Fibroblast of skin of scalp (primary cell): ENCODE measurements at places on chromosomes 13 and 19.

DNA sequence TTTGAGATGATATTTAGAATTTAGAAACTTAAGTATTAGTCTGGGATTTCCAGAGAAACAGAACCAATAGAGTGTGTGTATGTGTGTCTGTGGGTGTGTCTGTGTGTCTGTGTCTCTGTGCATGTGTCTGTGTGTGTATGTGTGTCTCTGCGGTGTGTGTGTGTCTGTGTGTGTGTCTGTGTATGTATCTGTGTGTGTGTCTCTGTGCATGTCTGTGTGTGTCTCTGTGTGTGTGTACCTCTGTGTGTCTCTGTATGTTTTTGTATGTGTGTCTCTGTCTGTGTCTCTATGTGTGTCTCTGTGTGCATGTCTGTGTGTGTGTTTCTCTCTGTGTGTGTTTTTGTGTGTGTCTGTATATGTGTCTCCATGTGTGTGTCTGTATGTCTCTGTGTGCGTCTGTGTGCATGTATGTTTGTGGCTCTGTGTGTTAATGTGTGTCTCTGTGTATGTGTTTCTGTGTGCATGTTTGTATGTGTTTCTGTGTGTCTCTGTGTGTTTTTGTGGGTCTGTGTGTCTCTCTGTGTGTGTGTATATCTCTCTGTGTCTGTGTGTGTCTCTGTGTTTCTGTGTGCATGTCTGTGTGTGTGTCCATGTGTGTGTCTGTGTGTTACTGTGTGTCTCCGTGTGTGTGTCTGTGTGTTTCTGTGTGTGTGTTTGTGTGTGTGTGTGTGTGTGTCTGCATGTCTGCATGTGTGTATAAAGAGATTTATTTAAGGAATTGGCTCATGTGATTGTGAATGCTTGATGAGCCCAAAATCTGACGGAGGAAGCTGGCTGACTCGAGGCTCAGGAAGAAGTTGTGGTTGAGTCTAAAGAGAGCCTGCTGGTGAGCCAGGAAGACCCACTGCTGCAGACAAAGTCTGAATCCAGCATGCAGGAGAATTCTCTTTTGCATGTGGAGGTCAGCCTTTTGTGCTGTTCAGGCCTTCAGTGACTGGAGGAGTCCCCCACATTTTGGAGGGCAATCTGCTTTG, 22.2 kb downstream of the GPR42 start:
- no peak for DNase-seq

GRCh38 chr13:80881942-80882445, 541.1 kb upstream of the SPRY2 start:
- no peak for DNase-seq

- no peak for DNase-seq
Observed at GRCh38 chr13:25864116-25864515, 187.7 kb downstream of the SHISA2 start.

- DNase-seq, result no peak
Observed at GRCh38 chr13:80989241-80989640, 648.3 kb upstream of the SPRY2 start.

GRCh38 chr19:49155005-49155819, at the start of gene HRC:
Gene HRC, minus strand, starts transcription at chr19:49155396. Its CDS starts 159 bp downstream, at chr19:49155237.
- no peak for DNase-seq

GRCh38 chr13:74710006-74710405, 575.8 kb upstream of the KLF12 start:
- DNase-seq, result peak; percentile 13

- DNase-seq, result peak; percentile 92
Observed at GRCh38 chr13:50589651-50590054, 253.8 kb downstream of the DLEU7 start.

DNA sequence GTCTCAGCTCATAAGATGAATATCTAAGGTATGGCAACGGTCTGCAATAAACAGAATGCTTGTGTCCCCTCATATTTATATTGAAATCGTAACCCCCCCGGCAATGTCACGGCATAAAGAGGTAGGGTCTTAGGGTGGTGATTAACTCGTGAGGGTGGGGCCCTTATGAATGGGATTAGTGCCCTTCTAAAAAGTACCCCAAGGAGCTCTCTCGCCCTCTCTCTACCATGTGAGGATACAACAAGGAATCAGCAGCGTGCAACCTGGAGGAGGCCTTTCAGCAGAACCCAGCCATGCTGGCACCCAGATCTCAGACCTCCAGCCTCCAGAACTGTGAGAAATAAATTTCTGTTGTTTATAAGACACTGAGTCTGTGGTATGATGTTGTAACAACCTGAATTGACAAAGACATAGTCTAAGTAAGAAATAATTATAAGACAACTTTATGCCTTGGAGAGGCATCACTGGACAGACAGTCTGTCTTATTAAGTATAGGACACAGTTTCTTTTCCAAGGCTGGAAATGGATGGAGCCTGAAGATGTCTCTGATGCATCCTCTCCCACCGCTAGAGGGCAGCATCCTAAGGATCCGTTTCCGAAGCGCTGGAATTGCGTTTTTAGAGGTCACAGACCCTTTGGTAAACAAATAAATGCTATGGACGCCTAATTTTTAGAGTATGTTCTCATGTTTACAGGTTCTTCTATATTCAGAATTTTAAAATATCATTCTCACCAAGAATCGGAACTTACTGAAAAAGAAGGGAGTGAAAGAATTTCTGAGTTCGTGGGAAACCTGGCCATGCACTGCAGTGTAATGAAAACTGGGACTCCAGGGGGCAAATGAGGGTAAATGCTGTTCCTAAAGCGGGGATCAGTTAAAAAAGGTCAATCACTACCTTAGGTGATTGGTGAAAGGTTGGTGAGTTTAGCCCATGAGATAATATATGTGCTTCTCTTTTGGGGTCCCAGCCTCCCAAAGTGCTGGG, 13.3 kb upstream of the LEUTX start:
- DNase-seq, result peak; percentile 47

DNA sequence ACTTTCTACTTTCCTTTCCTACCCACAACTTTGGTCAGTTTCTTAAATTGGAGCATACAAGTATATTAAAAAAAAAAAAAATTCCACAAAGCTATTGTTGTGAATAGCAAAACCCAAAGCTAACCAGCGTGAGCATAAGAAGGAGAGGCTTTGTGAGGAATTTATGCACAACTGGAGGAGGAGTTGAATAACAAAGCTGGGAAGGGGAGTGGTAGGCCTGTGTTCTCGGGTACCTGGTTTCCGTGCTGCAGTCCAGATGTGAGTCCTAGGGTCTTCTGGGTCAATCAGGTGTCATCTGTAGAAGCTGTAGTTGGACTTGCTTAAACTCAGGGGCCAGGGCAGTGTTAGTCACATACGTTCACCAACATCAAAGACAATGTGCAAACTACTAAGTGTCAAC, 422.5 kb upstream of the SGCG start:
- no peak for DNase-seq

DNA sequence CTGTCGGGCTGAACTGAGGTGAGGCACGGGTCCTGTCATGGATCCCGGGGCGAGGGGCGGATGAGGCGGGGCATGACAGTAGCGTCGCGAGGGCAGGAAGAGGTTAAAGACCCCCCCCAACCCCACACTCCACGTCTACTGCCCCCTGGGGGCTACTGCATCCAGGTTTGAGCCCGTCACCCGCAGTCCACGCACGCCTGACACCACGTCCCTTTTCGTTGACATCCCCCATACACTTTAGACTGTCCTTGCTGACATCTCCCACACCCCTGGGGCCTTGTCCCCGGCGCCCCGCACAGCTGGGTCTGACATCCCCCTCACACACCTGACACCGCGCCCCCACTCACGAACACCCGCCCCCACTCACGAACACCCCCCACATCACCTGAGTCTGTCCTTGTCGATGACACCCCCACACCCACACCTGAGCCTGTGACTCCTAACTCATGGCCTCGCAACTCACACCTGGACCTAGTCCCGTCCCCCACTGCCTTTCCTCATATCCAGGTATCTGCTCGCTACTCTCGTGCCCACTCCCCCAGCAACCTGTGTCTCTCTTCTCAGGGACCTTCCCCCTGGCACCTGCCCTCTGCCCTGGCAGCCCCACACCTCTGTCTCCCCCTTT, 416 bp downstream of the SLC25A42 start:
- DNase-seq, result no peak

DNA sequence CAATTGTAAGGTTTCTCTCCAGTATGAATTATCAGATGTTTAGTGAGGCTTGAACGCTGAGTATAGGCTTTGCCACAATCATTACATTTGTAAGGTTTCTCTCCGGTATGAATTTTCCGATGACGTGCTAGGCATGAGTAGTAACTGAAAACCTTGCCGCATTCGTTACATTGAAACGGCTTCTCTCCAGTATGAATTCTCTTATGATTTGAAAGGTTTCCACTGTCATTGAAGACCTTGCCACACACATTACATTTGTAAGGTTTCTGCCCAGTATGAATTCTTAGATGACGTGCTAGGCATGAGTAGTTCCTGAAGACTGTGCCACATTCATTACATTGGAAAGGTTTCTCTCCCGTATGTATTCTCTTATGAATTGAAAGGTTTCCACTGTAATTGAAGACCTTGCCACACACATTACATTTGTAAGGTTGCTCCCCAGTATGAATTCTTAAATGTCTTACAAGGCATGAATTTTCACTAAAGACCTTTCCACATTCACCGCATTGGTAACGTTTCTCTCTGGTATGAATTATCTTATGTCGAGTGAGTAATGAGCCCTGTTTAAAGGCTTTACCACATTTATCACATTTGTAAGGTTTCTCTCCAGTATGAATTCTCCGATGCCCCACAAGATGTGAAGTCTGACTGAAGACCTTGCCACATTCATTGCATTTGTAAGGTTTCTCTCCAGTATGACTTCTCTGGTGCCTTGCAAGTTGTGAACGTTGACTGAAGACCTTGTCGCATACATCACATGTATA, 15.6 kb downstream of the ZNF836 start:
- DNase-seq, result no peak

DNA sequence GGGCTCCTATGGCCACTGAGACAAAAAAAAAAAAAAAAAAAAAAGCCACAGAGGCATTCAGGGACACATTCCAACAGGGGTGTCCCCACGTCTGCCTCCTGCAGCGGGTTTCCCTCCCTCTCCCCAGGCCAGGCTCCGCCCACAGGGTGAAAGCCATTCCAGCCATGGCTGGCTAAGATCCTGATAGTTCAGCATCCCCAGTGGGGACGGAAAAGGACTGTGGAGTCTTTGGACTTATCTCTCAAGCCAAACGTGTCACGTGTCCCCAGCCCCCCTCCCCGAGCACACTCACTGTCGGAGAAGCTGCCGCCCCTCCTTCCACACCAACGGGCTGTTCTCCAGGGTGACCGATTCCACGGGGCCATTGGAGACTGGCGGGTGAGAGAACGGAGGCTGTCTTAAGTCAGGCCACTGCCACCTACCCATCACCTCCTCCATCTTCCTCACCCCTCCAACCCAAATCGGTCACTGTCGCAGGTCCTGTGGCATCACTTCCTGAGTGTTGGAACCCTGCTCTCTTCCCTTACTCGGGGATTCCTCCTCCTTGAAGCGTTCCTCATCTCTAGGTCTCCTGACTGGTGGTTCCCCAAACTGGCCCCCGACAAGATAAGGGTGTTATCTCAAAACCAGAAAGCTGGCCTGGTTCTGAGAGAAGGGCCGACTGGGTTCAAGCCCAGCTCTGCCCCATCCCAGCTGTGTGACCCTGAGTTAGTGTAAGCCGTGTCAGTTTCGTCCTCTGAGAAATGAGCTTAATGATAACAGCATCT, 9.1 kb upstream of the FKRP start:
- DNase-seq, result no peak

GRCh38 chr19:53989600-53990533, 1.6 kb upstream of the CACNG6 start:
- DNase-seq, result no peak

DNA sequence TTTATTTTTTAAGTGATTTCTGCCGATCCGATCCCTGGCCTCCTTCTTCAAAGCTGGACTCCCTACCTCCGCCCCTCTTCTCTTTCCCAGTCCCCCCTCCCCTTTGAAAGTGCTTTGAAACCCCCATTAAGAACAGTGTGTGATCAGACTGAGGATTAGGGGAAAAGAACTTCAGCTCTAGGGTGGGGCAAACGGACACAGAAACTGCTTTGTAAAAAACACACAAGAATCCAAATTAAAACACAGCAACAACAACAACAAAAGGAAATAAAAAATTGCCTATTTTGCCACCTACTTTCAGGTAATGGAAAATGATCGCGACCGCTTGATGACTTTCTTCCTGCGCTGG, 1.4 kb downstream of the SPRY2 start:
- DNase-seq, result peak; percentile 21

GRCh38 chr19:17556995-17557394, 1.5 kb downstream of the COLGALT1 start:
- DNase-seq, result no peak
